Stimulated activated CD4-positive, alpha-beta T cell treated with anti-CD3 and anti-CD28 coated beads, Interleukin-12 subunit alpha, Interleukin-12 subunit beta, amount 100 ng/mL, for 48 hours (primary cell): ENCODE measurements at places on chromosomes 11 and 22.

DNA sequence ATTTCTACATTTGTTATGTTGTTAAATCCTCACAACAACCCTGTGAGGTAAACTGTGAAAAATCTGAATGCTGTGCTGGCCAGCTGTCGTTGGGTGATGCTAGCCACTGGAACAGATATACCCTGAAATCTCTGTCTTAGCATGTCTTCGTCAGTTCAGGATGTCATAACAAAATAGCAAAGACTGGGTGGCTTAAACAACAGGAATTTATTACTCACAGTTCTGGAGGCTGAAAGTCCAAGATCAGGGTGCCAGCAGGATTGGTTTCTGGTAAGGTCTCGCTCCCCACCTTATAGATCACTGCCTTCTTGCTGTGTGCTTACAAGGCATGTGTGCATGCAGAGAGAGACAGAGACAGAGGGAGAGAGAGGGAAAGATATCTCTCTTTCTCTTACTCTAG is 211.7 kb downstream of the C11orf91 start:
- DNase-seq = no peak

- peak; percentile 92 for DNase-seq
Observed at GRCh38 chr22:31676700-31677099, 14.7 kb upstream of the PISD start.

- DNase-seq = no peak
Observed at GRCh38 chr11:100467821-100468508, 219.1 kb upstream of the ARHGAP42 start.

GRCh38 chr11:89545691-89546090 is 54.5 kb upstream of the NOX4 start:
- no peak for DNase-seq

DNA sequence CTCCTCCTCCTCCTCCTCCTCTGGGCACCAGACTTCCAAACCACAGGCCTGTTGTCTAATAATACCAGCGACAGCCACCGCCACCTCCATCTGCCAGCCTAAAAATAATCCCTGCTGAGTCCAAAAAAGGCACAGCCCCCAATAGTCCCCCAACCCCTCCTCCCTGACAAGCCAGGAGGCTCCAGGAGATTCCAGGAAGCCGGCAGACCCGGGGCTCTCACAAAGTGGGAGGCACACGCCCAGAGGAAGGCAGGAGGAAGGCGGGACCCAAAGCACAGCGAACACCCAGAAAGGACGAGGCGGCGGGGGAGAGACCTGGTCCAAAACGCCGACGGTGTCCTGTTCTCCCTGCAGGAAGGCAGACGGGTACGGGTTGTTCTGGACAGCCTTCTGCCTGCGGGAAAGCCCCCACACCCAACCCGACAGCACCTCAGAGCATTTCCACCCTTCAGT is 5.9 kb downstream of the IGSF9B start:
- DNase-seq = no peak

GRCh38 chr11:126318574-126319373 is 14.9 kb downstream of the DCPS start:
- DNase-seq = no peak

GRCh38 chr11:94144216-94144615 is 15.6 kb downstream of the PANX1 start:
- no peak for DNase-seq

DNA sequence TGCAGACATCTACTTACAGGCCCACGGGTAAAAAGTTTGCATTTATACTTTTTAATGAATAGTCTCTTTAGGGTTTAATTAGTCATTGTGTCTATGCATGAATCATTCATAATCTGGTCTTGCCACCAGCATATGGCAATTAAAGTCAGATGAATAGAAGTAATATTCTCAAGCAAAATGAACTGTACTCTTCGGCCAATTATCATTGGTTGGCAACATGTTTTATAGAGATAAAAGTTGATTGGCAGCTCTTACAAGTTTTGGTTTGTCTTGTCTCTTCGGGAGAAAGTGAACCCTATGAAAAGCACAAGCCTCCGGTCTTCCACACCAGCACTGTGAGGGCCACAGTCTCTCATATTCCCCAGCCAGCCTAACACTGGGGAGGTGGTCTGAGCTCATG is 97.8 kb downstream of the OSBP2 start:
- no peak for DNase-seq

GRCh38 chr11:87320123-87320522 is 282.4 kb downstream of the TMEM135 start:
- DNase-seq = no peak

GRCh38 chr11:66912361-66912760 is 45.8 kb downstream of the PC start:
- DNase-seq = no peak

- no peak for DNase-seq
Observed at GRCh38 chr11:124950601-124951330, 3.2 kb upstream of the CCDC15 start.

DNA sequence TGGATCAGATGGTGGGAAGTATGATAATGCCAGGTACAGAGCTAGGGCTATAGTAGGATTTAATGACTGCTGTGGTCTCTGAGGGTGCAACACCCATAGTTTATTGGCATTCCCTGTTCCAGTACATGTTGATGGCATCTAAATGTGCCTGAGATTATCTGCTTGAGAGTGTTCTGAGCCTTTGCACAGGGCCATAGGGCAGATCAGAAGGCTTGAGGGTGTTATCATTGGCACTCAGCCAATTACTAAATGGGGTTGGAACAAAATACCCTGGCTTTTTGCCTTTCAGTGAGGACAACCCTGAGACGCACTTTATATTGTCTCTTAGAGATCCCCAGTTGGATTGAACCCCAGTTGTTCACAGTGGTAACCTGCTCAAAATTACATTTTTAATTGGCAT is 6.7 kb downstream of the SLC5A12 start:
- no peak for DNase-seq

GRCh38 chr11:91091563-91091962 is 868.7 kb upstream of the CHORDC1 start:
- no peak for DNase-seq

DNA sequence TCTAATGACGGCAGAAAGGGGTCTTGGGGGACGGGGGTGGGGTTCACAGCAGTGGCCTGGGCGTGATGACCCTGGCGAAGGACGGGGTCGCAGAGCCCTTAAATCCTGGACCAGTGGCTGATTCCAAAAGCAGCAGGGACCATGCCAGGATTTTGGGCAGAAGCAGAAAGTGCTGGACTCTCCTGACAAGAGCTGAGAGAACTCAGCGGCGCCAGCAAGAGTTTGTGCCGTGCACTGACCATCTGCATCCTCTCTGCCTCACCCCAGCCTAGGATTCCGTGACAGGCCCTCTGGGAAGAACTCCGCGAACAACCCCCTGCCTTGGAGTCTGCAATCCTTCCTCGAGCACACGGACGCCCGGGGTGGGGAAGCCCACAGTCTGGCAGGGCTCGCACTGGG is 644 bp upstream of the NDUFV1 start:
- DNase-seq = no peak

GRCh38 chr11:112100462-112100861 is 13.8 kb downstream of the SDHD start:
- DNase-seq = no peak

GRCh38 chr22:35480627-35481550 is 59.7 kb upstream of the RASD2 start:
- no peak for DNase-seq

DNA sequence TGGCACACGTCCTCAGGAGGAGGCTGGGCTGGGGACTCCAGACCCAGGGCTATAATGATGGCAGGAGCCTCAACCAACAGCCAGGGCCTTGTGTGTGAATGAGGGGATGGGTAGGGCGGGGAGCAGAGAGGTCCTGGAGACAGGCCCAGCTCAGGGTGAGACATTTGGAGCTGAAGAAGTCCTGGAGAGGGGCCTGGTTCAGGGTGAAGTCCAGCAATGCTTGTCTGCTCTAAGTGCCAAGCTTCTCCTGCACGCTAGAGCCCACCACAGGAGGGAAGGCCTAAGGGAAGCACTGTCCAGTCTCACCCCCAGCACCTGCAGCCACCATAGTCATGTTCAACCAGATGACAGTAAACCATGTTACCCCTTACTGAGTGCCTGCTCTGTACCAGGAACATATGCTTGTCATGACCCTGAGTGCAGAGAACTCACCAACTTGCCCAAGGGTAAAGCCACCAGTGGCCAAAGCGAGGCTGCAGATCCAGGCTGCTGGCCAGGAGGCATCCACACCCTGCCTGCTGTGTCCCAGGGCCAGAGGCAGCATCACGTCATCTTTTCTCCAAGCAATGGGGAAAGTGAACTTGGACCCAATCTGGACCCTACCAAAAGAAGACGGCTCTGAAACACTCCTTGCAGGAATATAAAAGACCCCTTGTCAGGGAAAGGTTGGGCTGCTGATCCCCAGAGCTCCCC is 24.0 kb downstream of the LMO1 start:
- no peak for DNase-seq

DNA sequence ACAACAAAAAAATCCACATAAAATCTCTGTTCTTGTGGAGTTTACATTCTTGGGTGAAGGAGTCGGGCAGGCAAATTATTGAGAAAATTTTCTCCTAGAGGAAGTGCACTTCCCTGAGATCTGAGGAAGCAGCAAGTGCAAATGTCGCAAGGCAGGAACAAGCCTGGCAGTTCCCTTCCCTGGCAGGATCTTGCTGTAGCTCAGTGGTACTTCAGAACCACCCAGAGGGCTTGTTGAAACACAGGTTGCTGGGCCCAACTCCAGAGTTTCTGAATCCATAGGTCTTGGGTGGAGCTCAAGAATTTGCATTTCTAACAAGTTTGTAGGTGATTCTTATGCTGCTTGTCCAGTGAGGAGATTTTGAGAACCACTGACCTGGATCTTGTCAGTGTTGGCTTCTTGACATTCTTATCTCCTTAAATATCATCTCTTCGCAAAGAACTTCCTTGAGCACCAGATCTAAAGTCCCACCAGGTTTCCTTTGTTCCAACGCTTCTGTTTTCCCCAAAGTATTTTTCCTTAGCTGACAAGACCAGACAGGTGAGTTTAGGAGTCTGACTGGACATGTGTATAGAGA is 9.6 kb downstream of the QSER1 start:
- DNase-seq = no peak

DNA sequence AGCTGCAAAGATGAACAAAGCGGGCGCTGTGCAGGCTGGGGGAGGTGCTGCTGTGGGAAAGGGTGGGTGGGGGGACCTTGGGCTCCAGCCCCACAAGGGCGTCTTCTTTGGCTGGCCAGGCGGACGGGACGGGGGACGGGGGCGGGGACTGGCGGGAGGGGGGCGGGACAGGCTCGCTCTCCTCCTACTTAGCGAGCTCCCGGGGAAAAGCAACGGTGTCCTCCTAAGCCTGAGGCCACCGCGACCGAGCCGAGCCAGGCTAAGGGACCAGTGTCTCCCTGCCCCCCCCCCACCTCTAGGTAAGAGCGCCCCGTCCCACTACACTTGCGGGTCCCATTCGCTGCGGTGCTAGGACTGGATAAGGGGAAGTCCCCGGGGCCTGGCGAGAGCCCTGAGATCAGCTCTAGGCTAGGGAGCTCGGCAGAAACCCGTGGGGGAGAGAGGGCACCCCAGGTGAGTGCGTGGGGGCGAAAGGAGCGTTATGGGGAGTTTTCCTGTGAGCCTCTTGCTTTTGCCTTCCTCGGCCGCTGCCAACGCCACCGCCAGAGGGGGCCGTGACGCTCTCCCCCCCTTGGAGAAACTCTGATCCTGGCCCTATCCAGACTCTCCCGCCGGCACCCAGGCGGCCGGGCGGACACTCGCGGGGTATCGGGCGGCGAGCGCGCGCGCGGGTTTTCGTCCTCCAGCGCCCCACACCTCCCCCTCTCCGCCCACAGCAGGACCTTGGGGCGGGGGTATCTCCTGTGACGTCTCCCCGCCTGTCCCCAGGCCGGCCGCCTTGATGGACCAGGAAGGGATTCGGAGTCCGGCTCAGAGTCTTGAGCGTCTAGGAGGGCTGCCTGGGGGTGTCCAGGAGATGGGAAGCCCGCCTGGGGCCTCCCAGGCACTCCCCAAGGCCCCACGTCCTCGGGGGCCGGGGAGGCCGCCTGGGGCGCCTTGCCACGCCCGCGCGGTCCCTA is at the start of gene PHLDB1:
TSS of gene PHLDB1 (plus strand) at position 215 of the 959 bp plus-strand sequence. CDS start 6,222 bp downstream, outside the sequence.
- DNase-seq = peak; percentile 20

GRCh38 chr11:95419915-95420314 is 188.9 kb upstream of the SESN3 start:
- no peak for DNase-seq

DNA sequence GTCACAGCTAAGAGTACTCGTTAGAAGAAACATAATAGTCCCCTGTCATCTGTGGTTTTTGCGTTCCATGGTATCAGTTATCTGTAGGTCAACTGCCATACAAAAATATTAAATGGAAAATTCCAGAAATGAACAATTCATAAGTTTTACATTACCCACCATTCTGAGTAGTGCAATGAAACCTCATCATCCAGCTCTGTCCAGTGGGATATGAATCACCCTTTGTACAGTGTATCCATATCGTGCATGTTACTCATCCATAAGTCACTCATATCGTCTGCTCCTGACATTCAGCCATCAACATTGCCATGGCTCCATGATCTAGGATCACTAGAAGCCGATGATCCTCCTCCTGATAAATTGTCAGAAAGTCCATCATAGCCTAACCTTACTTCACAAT is 174.9 kb upstream of the C11orf87 start:
- DNase-seq = no peak

DNA sequence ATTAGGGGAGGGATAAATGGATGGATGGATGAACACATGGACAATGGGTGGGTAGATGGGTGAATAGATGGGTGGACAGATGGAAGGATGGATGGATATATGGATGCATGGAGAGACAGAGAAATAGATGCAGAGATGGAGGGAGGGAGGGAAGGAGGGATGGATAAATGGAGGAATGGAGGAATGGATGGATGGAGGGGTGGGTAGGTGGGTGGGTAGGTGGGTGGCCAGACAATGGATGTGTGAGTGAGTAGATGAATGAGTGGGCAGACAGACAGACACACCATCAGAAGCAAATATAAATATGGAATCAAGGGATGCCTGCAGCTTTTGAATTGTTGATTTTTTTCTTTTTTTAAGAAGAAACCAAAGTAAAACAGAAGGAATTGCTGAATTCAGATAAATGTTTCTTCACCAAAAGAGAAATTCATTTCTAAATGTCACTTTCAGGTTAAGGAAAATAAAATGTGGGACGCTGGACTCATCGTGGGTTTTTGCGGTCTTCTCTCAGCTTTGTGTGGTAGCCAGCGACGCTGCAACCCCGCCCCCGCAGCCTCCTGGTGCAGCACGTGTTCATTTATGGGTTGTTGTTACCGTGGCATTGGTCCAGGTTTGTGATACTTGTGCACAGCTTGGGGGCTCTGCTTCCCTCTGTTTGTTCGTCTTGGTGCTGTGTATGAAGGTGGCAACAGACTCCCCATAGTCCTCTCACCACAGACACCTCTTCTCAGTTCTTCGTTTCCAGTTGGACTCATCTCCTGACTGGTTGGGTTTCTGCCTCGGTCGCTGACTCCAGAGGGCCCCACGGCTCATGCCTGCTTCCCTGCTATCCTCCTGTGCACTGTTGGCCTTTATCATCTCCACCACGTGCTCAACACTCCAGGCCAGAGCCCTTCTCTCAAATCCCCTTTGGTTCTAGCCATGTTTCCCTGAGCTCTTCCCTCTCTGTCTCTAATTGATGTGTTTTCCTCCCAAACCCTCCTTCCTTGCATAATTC is 76.4 kb downstream of the CDKN1C start:
- no peak for DNase-seq

GRCh38 chr22:41768430-41768829 is 32.0 kb upstream of the CCDC134 start:
- no peak for DNase-seq

- DNase-seq = no peak
Observed at GRCh38 chr11:2799881-2800654, 85.5 kb downstream of the CDKN1C start.

GRCh38 chr11:128734832-128735224 is 41.0 kb downstream of the FLI1 start:
- DNase-seq = no peak

GRCh38 chr11:76088511-76088910 is 117.8 kb downstream of the WNT11 start:
- no peak for DNase-seq

- no peak for DNase-seq
Observed at GRCh38 chr11:22521226-22521625, 104.4 kb downstream of the FANCF start.
